ENCODE measurements at places on chromosomes 13 and 19.

GRCh38 chr13:99630269-99630898 lies 129.1 kb downstream of the TM9SF2 start:
- DNase-seq, result no peak

- peak; percentile 74 for DNase-seq
Measured at GRCh38 chr19:56217039-56217949, 15.2 kb downstream of the ZSCAN5C start.

DNA sequence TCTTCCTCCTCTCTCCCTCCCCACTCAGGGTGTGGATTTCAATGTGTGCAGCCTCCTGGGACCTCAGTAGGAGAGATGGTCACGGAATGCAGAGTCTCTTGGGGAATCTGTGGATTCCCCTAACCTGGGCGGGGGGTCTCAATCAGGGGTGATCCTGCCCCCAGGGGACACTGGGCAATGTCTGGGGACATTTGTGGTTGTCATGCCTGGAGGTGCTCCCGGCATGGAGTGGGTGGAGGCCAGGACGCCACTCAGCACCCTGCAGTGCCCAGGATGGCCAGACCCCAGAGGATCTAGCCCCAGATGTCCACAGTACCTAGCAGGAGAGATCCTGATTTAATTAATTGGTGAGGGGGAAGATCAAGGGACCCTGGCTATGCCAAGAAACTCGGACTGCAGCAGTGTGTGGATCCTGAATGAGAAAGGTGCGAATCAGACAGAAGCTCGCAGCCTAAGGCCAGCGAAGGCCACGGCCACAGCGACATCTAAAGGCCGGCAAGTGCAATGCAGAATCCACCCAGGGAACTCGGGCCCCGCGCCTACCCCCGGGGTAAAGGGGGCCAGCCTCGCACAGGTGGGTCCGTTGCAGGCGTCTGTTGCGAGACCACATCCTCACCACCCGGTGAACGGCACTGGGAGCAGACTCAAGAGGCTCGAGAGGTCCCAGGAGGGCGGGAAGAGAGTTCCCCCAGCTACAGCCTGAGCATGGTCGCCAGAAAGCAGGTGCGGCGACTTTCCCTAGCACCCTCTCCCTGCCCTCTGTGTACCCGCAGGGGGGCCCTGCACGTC lies 88.8 kb downstream of the GNG7 start:
- DNase-seq, result peak; percentile 25

DNA sequence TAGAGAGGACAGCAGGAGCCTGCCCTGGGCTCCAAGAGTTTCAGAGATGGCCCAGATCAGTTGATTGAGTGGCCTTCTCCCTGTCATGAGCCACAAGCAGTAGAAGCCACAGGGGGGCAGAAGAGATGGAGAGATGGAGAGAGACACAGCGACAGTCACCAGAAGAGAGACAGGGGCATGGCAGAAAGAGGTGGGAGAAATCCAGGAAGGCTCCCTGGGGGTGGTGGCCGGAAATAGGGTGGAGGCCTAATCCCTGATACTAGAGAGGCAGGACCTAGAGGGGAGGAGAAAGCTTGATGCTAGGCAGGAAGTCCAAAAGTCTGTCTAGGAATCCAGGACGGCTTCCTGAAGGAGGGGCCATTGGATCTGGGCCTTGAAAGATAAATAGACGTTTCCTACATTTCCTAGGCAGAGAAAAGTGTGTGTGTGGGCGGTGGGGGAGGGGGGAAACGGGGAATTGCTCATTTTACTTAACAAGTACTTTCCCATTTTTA lies 9.6 kb upstream of the TPM4 start:
- no peak for DNase-seq

DNA sequence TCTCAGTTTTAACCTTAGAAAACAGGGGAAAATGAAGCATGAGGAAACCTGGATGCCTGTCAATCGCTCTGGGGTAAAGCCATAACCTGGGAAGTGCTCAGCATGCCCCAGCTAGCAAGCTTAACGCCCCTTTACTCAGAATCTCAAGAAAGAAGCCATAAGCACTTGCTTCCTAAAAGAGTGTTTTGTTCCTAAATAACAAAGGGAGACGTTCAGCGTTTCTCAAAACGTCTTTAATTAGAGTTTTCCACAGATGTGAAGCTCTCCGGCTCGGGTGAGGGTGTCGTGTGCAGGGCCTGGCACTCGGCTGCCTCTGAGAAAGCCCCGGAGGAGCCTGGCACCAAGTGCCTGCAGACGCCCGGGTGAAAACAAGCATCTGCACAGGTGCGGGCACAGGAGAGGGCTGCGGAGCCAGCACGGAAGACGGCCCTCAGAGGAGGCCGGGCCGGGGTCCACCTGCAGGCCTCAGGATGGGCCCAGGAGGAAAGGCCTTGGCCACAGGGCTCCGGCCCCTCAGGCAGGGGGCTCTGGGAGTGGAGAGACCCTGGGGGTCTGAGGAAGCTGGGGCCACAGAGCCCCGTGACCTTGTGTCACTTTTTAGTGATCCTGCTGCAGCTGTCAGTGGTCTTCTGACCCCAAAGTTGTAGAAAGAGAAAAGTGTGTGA lies 6.2 kb downstream of the GAS6 start:
- DNase-seq, result no peak

GRCh38 chr13:72648513-72649065 lies 78.8 kb downstream of the MZT1 start:
- no peak for DNase-seq

- DNase-seq, result no peak
Measured at GRCh38 chr19:16309643-16310042, 15.0 kb upstream of the KLF2 start.

DNA sequence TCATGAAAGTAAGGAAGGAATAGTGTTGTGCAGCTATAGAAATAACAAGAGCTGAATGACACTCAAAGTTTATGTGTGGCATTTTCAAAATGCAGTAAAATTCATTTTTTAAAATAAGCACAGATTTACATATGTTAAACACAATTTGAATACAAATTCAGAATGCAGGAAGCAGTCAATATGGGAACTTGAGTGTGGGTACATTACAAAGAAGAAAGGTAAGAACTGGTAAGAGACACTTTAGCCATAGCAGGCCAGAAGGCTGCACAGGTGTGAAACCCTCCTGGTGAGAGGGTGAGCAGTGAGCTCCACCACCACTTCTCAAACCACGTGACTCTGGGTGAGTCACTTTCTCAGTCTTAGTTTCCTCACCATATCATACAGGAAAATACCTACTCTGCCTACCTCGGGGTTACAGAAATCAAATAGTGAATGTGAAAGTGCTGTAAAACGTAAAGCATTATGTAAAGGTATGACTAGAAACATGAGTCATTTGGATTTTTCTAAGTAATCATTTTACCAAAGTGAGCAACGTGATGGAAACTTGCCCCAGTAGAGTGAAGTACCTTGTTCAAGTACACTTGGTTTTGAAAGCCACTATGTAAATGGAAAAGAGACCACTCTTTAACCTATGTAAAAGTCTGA lies 40.5 kb downstream of the USP12 start:
- no peak for DNase-seq

- no peak for DNase-seq
Measured at GRCh38 chr13:39417643-39418042, 185.3 kb downstream of the LHFPL6 start.

DNA sequence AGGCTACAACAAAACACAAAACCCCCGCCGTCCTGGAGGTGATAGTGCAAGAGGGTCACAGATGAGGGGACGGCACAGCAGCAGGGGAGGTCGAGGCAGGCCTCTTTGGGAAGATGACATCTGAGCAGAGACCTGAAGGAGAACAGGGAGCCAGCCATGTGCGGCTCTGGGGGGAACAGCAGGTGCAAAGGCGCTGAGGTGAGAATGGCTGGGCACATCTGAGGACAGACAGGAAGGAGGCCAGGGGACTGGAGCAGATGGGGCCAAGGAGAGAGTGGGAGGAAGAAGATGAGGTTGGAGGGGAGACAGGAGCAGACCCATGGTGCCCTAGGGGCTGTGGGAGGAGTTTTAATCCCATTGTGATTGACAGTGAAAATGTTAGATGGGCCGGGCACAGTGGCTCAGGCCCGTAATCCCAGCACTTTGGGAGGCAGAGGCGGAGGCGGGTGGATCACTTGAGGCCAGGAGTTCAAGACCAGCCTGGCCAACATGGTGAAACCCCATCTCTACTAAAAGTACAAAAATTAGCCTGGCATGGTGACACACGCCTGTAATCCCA lies 1.8 kb upstream of the CKM start:
- DNase-seq, result no peak

GRCh38 chr13:80069374-80069773 lies 271.6 kb downstream of the SPRY2 start:
- no peak for DNase-seq

- DNase-seq, result no peak
Measured at GRCh38 chr13:97502706-97503105, 68.7 kb downstream of the RAP2A start.

DNA sequence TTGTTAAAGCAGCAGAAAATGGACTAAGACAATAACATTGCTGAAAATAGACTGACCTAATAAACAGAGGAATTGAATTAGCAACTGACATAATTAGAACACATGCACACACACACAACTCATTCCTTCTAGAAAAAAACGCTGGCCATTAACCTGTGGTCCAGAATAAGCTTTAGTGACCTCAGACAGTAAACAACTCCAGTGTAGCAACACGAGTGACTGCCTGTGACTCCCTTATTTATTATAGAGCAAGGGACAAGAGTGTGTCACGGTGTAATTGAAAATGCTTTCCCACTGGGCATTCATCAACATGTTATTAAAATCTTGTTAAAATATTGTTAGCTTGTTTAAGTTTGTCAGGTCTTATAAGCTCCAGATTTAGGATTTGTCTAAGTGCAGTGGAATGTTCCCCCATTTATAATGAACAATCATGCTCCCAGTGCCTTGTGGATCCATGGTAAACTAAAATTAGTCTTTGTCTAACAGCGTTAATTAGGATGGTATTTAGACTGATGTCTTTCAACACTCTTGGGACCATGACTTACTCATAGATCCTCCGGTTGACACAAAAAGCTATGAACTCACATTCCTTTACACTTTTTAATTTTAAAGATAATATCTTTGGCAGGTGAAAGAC lies 111.7 kb upstream of the IRS2 start:
- no peak for DNase-seq

GRCh38 chr19:33460221-33460908 lies 61.2 kb downstream of the PEPD start:
- no peak for DNase-seq

- no peak for DNase-seq
Measured at GRCh38 chr13:44806826-44807225, 182.4 kb downstream of the NUFIP1 start.
